Skeletal muscle tissue (tissue), 5 donors: ENCODE measurements at places on chromosomes 4 and X. TPM values are rescaled to one million over a fixed set of nuclear protein-coding genes. Genes with fewer than 3 reads are reported as not detected.

NR0B1 gene
- under 0.01 TPM for total RNA-seq

ERAS gene
- total RNA-seq = not detected

STATH gene
- total RNA-seq = not detected

ARR3 gene
- not detected for total RNA-seq

ZGRF1 gene
- total RNA-seq = 13.0 TPM

KIAA1210 gene
- not detected for total RNA-seq

REELD1 gene
- not detected for total RNA-seq

CYTL1 gene
- 2.1 TPM for total RNA-seq
